ENCODE measurements at places on chromosomes 1 and 21.

DNA sequence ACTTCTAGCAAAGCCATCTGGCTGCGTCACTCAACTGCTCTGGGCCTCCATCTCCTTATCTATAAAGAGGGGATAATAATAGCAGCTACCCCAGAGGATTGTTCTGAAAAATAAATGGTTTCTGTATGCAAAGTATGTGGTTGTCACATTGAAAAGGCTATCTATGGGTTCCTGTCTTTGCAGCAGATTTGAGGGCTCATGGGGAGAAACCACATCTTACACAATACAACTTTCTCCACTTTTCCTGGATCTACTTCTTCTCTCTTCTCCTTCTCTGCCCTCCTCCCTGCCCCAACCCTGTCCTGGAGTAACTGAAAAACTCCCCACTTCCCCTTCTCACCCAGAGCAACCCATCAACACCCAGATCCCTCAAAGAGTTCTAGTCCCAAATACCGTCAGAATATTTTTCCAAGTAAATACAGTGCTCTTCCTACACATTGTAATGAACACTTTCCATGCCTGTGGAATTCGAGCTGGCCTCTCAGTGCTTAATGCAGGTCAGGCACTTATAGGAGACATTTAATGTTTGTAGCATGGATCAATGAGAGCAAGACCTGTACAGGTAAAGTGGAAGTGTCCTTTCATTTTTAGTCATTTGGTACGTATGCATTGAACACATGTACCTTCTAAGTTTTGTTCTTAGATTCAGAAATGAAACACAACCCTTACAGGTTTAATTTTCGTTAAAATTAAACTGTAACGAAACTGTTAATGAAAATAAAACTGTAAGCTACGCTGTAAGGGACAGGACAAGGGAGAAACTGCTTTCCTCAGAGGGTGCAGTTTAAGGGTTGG lies 131.9 kb downstream of the AK5 start:
- no peak for DNase-seq

- DNase-seq: no peak
Measured at GRCh38 chr1:84692391-84692790, 2.1 kb upstream of the SSX2IP start.

DNA sequence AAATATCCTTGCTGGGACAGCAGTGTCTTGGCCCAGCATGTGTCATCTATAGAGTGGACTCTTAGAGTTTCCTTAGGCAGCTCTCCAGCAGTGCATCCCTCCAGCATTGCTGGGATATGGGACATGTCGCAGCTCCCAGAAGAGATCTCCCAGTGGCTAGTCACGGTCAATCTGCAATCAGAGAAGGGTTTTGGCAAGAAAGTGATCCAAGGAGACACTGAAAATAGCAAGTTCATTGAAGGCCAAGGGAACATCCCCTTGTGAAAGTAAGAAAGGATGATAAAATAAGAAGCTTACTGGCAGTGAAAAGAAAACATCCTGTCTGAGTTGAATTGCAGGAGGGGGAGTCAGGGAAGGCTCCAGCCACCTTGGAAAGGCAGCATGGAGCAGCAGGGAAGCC lies 19.3 kb upstream of the NPL start:
- DNase-seq: no peak

DNA sequence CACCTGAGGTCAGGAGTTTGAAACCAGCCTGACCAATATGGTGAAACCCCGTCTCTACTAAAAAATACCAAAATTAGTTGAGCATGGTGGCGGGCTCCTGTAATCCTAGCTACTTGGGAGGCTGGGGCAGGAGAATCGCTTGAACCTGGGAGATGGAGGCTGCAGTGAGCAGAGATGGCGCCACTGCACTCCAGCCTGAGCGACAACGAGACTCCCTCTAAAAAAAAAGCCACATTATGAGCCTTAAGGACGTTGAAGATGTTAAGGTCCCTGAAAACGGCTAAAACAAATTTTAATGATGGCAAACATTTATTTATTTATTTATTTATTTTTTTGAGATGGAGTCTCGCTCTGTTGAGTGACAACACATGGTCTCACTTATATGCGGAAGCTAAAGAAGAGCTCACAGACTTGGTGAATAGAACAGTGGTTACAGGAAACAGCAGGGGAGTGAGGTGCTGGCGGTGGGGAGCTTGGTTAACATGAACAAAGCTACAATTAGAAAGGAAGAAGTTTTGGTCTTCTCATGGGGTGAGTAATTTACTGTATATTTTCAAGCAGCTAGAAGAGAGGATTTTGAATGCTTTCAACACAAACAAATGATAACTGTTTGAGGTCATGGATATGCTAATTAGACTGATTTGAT lies 47.1 kb downstream of the TCP10L start:
- no peak for DNase-seq

- no peak for DNase-seq
Measured at GRCh38 chr1:61875198-61875597, 132.9 kb downstream of the PATJ start.

DNA sequence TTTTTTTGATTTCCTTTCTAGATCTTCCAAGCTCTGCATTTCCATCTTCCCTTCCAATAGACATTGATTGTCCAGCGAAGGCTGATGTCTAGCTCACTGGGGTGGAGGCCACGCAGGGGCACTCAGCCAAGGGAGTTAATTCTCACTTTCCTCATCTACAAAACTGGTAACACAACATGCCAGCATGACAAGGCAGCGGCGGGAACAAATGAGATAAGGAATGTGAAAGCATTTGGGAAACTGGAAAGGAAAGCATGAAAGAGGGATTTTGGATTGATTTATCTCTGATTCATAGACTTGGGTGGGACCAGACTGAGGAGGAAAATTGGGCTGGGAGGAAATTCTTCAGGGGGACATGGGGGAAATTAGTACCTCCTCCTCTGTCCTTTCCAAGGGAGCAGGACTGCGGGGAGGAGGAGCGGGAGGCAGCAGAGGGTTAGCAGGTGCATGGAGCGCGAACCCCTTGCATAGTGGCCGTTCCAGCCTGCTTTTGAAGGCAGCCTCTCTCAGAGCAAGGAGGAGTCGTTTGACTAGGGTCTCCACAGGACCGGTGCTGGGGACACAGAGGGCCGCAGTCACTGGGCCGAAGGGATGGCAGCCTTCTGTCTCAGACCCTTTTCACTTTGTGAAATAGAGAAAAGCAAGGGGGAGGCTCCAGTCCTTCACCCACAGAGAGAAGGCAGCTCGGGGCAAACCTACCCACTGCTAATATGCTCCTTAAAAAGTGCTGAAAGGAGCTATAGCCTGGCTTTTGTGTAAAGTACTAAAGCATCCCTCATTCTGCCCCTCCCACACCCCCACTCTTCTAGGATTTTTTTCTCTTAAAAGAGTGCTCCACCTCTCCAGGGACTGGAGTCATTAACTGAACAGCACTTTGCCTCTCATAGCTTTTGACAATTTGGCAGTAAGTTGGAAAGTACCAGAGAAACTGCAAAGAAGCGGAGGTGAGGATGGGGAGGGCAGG lies 89.2 kb downstream of the PLXNA2 start:
- no peak for DNase-seq

DNA sequence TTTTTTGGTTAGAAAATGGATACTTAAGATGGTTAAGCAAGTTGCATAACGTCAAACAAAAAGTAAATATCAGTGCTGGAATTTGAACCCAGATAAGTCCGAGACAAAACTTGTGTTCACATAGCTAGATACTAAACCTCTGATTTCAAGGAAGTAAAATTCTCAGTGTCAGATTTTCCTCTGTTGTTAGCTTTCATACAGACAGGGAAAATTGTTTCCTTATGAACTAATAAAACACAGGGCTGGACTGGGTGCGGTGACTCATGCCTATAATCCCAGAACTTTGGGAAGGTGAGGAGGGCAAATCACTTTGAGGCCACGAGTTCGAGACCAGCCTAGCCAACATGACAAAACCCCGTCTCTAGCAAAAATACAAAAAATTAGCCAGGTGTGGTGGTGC lies 51.3 kb downstream of the PCNX2 start:
- DNase-seq: no peak

DNA sequence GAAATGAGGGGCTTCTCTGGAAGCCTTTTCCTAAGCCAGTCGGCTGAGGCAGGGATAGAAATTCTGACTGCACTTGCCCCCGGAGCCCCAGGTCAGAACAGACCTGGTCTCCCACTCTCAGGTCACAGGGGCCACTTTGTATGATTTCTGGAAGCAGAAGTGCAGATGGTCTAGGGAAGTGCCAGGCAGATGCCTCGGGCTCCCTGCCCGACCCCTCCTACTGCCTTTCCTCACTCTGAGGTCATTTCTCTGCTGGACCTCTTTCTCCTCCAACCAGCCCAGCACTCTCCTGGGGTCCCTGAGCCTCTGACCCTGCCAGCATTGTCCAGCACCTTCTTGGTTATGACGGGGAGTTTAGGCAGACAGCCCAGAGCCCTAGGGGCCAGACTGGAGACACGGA lies 8.7 kb downstream of the RUNX3 start:
- no peak for DNase-seq

DNA sequence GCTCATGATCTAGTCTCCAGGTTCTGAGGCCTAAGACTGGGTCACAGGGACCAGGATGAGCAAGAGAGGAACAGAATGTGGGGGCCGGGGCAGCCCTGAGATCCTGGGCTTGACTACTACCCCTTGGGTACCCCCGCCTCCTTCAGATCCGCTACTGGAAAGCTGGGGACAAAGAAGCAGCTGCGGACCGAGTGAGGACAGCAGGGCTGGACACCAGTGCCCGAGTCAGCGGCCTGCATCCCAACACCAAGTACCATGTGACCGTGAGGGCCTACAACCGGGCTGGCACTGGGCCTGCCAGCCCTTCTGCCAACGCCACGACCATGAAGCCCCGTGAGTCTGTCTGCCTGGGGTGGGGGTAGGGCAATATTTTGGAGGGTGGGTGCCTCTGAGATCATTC lies 12.5 kb downstream of the TMEM81 start:
- no peak for DNase-seq

GRCh38 chr1:39205102-39205780 lies 746 bp downstream of the MACF1 start:
- no peak for DNase-seq

- DNase-seq: no peak
Measured at GRCh38 chr1:152884506-152884905, 6.4 kb downstream of the SMCP start.

- no peak for DNase-seq
Measured at GRCh38 chr1:110158261-110158660, 8.0 kb downstream of the SLC6A17 start.

DNA sequence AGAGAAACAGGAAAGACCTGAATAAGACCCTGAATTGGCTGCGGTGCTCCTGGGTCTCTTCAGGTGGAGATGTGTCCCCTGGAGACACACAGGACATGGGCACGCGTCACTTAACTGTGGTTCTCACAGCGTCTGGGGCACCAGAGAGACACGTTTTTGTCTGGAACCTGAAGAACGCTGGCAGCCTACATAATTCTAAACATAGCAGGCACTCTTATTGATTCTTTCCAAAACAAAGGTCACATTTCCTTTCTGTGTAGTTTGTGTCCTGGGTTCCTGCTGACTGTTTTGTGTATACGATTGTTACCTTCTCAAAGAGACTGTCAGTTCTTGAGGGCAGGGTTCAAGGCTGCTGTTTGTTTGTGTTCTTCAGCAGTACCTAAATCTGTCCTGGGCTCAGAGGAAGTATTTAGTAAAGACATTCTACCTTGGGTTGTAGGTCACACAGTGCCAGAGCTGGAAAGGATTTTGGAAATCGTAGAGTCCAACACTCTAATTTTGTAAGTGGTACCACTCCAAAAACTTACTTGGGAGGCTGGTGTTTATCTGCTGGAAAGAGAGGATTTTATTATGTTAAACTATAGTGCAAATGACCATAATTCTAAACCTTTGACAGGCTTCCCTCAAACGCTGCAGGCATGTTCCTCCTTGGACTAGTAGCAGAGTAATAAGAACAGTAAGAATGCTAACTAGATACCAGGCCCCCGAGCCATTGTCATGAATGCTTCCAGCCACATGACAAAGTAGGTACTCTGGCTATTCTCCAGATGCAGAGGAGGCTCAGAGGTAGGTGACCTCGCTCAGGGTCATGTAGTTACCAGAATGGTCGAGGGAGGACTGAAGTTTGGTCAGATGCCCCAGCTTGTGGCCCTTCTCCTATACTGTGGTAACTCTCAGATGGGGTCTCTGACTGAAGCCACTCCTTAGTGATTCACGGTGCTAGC lies 164.3 kb downstream of the DHRS3 start:
- no peak for DNase-seq

DNA sequence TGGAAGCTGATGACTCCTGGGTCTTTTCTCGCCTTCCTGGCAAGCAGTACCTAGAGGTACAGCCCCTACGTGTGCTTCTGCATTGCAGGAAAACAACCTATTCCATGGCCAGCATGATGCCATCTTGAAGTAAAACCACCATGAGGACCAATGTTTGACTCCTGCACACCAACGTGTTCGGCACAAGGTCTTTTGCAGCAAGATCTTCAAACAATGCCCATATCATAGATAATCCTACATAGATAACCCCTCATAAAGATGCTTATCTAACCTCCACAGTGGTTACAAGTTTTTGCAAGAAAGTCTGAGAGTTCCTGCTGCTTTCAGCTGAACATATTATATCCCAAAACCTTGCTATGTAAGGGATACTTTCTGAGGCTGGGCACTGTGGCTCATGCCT lies 141.1 kb upstream of the MAP1LC3C start:
- no peak for DNase-seq

- no peak for DNase-seq
Measured at GRCh38 chr1:54252371-54252936, 52.5 kb downstream of the MRPL37 start.

- no peak for DNase-seq
Measured at GRCh38 chr1:226038661-226039060, 23.9 kb upstream of the H3-3A start.

DNA sequence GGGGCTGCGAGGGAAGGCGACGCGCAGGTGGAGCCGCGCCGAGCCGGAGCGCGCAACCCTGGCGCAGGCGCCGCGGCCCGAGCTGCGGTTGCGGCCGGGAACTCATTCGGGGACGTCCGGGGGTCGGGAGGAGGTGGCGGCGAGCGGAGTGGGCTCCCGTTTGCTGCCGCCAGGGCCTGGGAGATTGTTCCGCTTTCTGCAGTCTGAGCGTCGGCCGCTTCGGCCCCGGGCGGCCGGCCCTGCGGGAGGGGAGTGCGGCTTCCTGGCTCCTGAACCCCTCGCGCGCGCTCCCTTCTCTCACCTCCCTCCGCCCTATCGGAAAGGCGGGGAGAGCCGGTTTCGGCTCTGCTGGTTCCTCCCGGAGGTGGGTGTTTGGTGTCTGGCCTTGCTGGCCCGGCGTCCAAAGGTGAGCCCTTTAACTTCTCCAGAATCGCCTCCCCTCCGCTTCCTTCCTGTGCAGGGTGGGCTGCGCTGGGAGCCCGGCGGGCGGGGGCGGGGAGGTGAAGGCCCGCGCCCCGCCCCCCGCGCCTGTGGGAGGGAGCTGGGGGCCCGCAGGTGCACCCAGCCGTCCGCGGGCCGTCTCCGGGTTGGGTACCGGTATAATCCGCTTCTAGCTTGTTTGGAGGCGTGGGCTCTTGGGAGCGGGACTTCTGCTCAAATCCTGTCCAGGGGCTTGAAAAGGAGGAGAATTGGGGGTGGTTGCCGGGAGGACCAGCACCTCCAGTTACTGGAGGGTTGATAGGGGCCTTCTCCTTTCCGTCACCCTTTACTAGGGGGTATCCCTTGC lies 683 bp downstream of the LRRC8D start:
- peak; percentile 67 for DNase-seq

GRCh38 chr1:44074415-44074814 lies 43.2 kb upstream of the SLC6A9 start:
- DNase-seq: no peak

Measured in right lobe of liver (tissue), 6 donors.